ENCODE measurements at places on chromosomes 11 and 22. TPM values are rescaled to one million over a fixed set of nuclear protein-coding genes. Genes with fewer than 3 reads are reported as not detected.

GRCh38 chr11:125457814-125458343 is 38.2 kb downstream of the FEZ1 start:
- peak overlapping the region; percentile 53 for H3K27ac ChIP-seq
- no peaks in the 10 kb centered on the region for H3K4me1 ChIP-seq
- H3K27me3 ChIP-seq: no peaks in the 10 kb centered on the region
- H3K4me3 ChIP-seq: no peak overlapping the region
- no peaks in the 10 kb centered on the region for H3K36me3 ChIP-seq
- DNase-seq: peak; percentile 83

DNA sequence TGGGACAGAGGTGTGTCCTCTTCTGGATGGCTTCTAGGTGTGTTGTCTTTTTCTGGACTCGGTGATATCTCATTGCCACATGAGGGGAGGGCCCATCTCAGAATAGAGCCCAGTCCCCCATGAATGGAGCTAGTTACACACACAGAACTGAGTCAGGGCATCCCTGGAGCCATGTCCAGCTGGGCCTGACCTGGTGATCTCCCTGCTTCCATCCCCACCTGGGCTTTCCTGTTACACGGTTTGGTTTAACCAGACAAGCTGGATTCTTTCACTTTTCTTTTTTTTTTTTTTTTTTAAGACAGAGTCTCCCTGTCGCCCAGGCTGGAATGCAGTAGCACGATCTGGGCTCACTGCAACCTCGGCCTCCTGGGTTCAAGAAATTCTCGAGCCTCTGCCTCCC is 6.1 kb upstream of the A4GALT start:
- H3K4me1 ChIP-seq: no peaks in the 10 kb centered on the region
- no peaks in the 10 kb centered on the region for H3K27me3 ChIP-seq
- no peaks in the 10 kb centered on the region for H3K36me3 ChIP-seq
- H3K4me3 ChIP-seq: no peak overlapping the region
- DNase-seq: no peak
- no peak overlapping the region for H3K27ac ChIP-seq

DNA sequence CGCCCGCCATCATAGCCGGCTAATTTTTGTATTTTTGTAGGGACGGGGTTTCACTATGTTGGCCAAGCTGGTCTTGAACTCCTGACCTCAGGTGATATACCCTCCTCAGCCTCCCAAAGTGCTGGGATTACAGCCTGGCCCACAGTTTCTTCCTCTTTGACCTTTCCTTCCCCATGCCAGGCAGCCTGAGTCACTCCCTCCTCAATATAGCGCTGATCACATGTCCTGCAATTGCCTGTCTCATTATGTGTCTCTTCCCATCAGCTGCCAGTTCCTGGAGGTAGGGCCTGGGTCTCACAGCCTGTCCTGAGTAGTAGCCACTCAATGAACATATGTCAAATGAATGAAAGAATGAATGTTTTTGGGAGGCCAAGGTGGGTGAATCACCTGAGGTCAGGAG is 43.0 kb upstream of the CCDC134 start:
- H3K4me1 ChIP-seq: no peaks in the 10 kb centered on the region
- no peak overlapping the region for H3K27ac ChIP-seq
- no peaks in the 10 kb centered on the region for H3K36me3 ChIP-seq

DNA sequence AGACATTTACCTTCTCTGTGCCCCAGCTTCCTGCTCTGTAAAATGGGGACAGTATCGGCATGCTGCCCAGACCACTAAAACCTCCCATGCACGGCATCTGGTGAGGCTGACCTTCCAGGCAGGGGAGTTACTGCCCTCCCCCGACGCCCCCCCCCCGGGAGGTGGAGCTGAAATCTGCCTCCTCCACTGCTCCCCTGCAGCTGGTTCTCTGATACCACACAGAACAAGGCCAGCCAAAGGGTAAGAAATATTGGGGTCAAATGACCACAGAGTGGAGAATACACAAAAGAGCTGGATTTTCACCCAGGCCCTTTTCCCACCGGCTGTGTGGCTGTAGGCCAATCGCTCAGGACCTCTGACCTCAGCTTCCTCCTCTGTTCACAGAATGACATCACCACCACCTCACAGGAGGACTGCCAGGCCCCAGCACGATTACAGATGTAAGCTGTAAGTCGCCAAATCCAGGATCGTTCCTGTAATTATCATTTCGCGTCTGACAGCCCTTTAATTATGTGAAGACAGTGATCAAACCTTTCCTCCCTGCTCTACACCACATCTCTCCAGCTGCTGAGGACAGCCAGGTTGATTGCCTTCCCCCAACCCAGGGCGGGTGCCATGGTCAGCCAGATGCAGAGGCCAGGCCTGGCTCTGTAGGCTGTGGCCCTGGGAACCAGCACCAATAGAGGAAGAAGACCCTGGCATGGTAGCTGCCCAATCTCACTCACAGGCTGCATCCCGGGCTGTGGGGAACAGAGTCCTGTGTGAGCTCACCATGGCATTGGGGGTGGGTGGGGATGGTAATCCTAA is 35.7 kb upstream of the KLHL35 start:
- H3K4me1 ChIP-seq: no peaks in the 10 kb centered on the region
- no peaks in the 10 kb centered on the region for H3K27me3 ChIP-seq
- H3K27ac ChIP-seq: no peak overlapping the region
- DNase-seq: peak; percentile 69
- no peak overlapping the region for H3K4me3 ChIP-seq

The TRIM48 gene
- total RNA-seq: not detected

The DCDC1 gene
- 0.24 TPM for total RNA-seq

Data from right atrium auricular region (tissue), 2 donors.